ENCODE measurements at places on chromosomes 2 and 18. TPM values are rescaled to one million over a fixed set of nuclear protein-coding genes. Genes with fewer than 3 reads are reported as not detected.

ASXL3 gene
- total RNA-seq: under 0.01 TPM

- DNase-seq: peak; percentile 73
Measured at GRCh38 chr2:108536133-108536780, 2.0 kb downstream of the LIMS1 start.

GLS gene
- 145 TPM for total RNA-seq

- DNase-seq: no peak
Measured at GRCh38 chr2:774436-774835, 97.2 kb upstream of the TMEM18 start.

NEU4 gene
- total RNA-seq: not detected

DNA sequence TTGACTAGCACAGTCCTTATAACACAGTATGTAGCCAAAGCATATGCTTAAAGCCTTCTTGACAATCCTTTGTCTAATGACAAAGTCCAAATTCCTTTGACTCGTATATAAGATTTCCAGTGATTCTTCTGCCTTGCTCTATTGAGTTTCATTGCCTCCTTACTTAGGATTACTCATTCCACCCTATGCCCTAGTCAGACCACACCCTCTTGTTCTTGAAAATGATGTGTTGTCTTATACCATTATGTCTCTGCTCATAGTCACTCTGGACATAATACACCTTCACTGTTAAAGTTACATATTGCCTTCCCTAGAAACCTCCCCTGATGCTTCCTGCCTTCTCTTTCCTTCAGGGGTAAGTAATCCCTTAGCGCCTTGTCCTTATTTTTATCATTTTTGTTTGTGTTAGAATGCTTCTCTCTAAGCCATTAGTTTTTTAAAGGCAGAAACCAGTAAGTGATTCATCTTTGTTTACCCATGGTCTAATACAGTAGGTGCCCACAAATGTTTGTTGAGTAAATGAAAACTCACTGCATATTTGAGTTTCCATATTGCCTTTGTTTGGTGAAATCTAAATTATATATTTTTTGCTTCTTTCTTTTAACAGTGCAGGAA lies 19.3 kb downstream of the GPD2 start:
- peak; percentile 76 for DNase-seq

DNA sequence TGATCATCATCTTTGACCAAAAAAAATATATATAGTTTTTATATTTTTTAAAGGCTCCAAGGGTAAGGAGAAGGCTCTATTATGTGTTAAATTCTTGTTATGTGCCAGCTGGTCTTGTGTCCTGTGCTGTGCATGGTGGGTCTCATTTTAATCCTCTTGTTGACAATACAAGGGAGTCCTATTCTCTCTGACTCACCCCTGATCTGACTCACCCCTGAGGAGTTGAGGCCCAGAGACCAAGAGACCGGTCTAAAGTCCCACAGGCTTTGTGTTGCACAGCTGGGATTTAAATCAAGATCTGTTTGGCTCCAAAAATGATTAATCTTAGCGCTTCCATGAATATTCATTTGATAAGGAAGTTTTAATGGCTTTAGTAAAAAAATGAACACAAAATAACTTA lies 25.7 kb downstream of the MC2R start:
- DNase-seq: peak; percentile 74

DNA sequence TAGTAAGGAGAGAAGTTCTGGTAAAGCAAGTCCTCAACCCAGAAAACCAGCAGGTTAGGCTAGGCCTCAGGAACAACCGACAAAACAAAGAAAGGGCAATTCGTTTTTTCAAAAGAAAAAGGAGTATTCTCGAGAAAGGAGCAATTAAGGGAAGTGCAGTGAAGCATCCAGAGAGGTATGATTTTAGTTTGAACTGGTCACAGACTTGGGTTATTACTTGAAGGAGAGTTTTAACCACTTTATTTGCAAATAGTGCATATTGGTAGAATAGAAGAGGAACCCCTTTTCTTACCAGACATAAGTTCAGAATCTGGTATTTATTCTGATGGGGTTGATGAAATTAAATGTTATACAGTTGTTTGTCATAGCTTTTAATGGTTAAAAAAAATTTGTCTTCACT lies 110.0 kb upstream of the GCFC2 start:
- DNase-seq: no peak
